Upper lobe of left lung (tissue), 6 donors: ENCODE measurements at places on chromosomes 6 and 20.
A peak's percentile ranks its signal among the peaks of the same experiment; 100 is the strongest.

DNA sequence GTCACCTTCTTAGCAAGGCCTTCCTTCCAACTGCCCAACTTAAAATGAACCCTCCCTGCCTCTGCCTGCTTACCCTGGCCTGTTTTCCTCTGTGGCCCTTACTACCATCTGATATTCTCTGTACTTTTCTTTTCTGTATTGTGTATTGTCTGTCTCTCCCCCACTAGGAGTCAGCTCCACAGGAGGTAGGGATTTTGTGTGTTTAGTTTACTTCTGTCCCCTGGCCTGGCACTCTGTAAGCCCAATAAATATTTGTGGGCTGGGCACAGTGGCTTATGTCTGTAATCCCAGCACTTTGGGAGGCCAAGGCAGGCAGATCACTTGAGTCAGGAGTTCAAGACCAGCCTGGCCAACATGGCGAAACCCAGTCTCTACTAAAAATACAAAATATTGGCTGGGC, 72.8 kb downstream of the RIPOR3 start:
- DNase-seq, result no peak

GRCh38 chr20:23586735-23587525, 18.6 kb upstream of the CST9L start:
- DNase-seq, result no peak

GRCh38 chr6:73746787-73747186, 50.8 kb downstream of the CD109 start:
- DNase-seq, result no peak

DNA sequence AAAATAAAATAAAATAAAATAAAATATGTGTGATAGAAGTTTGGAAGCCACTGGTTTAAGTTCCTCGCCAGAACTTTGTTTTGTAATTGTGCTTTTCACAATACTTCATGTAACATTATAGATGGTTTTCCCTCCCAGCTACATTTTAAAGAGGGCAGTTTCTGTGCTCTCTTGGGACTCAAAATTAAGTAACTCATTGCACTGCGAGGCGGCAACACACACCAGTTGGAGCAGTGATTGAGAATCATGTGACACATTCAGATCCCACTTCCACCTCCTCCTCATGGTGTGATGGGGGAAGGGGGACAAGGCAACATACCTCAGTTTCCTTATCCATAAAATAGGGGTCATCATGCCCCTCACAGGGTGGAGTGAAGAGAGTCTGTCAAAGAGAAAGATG, 7.5 kb downstream of the C2 start:
- DNase-seq, result no peak

GRCh38 chr20:57879437-57879778, 169.6 kb upstream of the PMEPA1 start:
- no peak for DNase-seq

DNA sequence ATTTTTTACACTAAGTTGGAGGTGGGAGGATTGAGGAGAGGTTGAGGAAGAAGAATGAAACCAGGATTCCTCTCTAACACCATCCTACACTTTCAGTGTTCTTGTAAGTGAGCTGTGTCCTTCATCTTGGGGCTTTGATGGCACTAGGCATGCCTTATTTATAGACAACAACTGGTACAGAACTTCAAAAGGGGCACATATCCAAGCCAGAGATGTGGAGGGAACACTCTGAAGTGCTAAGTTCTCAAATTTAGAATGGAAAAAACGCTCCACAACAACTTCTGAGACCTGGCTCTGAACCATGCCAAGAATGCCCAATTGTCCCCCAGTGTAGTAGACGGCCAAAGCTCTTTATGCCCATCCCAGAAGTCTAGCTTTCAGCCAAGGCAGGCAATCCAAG, 16.2 kb upstream of the PKHD1 start:
- DNase-seq, result no peak

DNA sequence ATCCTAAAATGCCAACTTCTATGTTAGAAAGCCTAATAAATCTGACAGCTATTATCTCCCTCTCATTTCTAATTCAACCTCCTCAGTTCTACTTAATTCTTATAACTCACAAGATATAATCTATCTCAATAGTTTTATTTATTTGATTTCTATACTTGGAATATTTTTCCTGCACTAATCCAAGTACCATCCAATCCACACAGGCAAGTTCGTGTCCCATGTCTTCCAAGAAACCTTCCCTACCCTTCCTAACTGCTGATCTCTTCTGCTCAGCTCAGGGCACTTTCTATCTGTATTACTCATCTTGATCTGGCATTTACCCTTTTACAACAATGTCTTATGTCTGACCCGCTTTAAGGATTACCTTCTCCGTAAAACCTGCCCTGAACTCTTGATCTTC, 18.2 kb downstream of the NCOA5 start:
- DNase-seq, result no peak

DNA sequence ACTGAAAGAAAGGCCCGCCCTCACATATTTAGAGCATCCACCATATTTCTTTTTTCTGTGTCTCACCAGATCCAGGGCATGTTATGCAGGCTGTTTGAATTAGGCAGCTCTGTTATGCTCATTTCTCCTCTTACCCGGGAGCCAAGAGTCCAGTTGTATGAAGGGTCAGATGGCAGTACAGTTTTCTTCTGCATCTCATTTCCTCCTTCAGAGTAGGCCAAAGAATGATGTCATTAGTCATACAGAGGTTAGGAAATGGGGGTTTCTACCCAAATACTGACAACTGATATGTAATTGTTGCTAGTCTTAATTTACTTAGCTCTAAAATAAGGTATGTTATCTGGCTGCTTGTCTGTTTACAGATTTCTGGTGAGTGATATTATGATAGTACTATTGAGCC, 130.8 kb downstream of the SOBP start:
- no peak for DNase-seq

DNA sequence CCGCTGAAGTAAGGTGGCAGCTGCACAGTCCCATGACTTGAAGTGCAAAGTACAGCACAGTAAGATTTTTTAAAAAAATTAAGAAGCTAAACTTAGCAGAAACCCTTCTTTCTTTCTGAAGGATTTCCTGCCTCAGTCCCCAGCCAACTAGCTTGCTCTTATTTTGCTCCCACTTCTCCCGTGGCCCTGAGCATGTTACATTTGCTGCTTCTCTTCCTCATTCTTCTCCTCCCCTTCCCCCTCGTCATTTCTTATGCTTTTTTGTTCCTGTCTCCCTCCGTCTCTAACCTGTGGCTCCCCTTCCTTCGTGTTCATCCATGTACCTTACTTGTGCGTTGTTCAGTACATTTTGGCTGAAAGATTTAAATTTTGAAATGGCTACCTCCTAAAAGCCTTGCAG, 123.0 kb downstream of the SASH1 start:
- DNase-seq, result no peak

GRCh38 chr6:148426317-148426977, 83.8 kb downstream of the SASH1 start:
- DNase-seq, result no peak

DNA sequence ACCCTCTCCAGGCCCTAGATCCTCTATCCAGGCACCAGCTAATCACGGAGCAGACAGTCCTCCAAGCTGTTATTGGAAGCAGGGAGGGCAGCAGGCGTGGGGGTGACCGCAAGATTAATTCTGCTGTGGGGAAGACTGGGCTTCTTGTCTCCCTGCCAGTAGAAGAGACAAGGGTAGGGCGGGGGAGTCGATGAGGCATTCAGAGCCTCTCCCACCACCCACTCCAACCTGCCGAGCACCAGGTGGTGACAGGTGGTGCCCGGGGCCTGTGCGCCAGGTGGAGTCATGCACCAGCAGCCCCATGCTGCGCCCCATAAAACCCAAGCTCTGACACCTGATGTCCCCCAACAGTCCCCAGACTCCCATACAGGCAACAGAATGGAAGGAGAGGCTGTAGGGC, 89.6 kb downstream of the CDH22 start:
- no peak for DNase-seq

- no peak for DNase-seq
Measured at GRCh38 chr6:41670703-41671360, 32.6 kb downstream of the MDFI start.

GRCh38 chr20:50948132-50948785, 10.1 kb downstream of the DPM1 start:
- DNase-seq, result no peak

- DNase-seq, result no peak
Measured at GRCh38 chr6:16551466-16551865, 209.8 kb downstream of the ATXN1 start.

GRCh38 chr6:137919837-137920730, 53.0 kb downstream of the TNFAIP3 start:
- no peak for DNase-seq

GRCh38 chr20:63696628-63697356, at the start of gene TNFRSF6B:
Gene TNFRSF6B (plus strand): TSS chr20:63696652. CDS start chr20:63696768, 116 bp downstream.
- no peak for DNase-seq

- peak; percentile 24 for DNase-seq
Measured at GRCh38 chr6:62150048-62150663, 135.9 kb downstream of the KHDRBS2 start.

GRCh38 chr6:142440600-142441293, 138.9 kb downstream of the ADGRG6 start:
- DNase-seq, result no peak

- no peak for DNase-seq
Measured at GRCh38 chr6:26388441-26388840, 5.5 kb downstream of the BTN2A2 start.

GRCh38 chr6:168333039-168333438, 13.5 kb upstream of the DACT2 start:
- DNase-seq, result no peak

GRCh38 chr20:47397652-47398301, 41.3 kb upstream of the ZMYND8 start:
- no peak for DNase-seq

GRCh38 chr20:32611286-32611685, 26.2 kb upstream of the NOL4L start:
- no peak for DNase-seq

DNA sequence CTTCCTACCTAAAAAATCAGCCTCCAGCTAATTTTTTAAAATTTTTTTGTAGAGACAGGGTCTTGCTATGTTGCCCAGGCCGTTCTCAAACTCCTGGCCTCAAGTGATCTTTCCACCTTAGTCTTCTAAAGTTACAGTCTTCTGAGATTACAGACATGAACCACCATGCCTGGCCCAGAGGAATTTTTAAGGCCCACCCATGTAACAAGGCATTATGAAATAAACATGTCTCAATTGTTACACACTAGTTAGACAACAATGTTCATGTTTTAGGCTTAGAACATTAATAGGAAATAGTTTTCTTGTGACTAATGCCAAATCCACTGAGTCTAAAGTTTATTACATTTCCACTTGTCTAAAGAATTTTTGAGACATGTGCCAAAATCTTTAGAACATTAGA, 221.2 kb downstream of the LAMA2 start:
- DNase-seq, result no peak

- no peak for DNase-seq
Measured at GRCh38 chr6:154466971-154467679, 43.4 kb downstream of the CNKSR3 start.

GRCh38 chr20:54090230-54091119, 20.1 kb upstream of the BCAS1 start:
- DNase-seq, result no peak

DNA sequence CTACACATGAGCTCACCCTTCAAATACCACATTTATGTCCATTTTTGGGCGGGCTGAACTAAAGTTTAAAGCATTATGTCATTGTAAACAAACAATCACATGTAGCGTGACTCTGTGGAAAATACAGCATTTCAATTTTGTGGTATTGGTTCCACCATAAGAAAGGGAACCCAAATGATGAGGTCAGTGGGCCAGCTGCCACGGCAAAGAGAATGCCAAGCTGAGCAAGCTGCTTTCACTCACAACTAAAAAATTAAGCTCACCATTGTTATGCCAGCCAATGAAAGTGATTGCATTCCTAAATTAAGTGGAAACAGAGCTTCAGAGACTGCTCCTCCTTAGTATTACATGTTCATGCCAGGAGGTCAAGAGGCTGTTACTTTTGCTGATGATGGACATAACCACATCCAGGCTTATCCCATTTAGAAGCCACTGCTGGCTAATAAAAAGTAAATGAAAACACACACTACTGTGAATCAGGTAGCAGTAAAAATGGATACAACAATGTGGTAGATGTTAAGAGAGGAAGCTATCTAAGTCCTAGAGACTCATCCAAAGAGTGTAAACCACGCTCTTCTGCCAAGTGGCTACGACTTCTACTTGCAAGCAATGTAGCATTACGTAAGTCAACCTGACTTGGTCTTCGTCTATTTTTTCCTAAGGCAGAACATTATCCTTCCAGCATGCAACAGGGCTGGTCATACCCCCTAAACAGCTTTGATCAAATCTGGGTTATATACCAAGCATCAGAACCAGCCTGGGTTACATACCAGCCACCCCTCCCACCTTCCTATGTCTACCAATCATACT, 164.8 kb downstream of the BACH2 start:
- DNase-seq, result no peak

DNA sequence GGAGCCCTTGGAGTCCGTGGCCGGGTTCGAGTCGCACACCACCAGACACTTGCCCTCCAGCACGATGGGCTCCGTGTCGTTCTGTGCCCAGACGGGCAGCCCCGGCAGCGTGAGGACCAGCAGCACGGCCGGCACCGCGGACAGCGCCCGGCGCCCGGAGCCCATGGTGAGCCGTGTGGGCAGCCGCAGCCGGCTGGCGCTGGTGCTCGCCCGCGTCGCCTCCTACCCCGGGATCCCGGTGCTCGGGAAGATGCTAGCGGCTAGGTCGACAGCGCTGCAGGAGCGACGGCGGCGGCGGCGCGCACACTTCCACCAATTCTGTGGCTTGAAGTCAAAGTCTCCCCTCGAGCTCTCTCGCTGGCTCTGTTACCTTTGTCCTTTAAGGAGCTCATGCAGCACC, 1.3 kb downstream of the CBLN4 start:
- DNase-seq, result no peak

- no peak for DNase-seq
Measured at GRCh38 chr20:4787820-4788219, 66.1 kb downstream of the PRND start.

- DNase-seq, result no peak
Measured at GRCh38 chr6:105921781-105922180, 164.4 kb upstream of the PRDM1 start.

- DNase-seq, result no peak
Measured at GRCh38 chr6:149497365-149497764, 12.6 kb upstream of the ZC3H12D start.

DNA sequence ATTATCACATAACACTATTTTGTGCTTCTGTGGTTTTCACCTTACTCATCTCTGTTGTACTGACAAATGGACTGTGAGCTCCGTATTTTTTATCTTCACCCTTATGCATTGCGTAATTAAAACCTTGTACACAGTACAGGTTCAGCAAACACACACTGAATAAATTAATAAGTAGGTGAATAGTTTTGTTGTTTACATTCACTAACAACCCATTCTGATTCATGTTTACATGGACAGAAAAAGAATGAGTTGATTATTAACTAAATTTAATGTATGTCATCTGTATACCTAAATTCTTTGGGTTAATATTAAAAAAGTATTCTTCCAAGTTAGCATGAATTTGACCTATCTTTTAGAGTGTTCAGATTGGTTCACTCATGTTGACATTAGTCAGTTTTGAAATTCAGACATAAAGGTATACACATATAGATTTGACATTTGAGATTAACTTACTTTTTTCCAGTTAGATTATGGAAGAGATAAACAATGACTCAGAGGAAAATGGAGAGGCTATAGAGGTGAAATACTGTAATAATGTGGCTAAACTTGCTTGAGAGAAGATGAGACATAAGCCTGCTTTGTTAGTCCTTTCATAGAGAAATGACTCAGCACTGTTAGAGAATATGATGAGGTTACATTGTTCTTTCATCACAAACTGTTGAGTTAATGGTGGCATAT, 541.7 kb upstream of the FLRT3 start:
- no peak for DNase-seq
